ENCODE measurements at places on chromosomes 6 and 20.

DNA sequence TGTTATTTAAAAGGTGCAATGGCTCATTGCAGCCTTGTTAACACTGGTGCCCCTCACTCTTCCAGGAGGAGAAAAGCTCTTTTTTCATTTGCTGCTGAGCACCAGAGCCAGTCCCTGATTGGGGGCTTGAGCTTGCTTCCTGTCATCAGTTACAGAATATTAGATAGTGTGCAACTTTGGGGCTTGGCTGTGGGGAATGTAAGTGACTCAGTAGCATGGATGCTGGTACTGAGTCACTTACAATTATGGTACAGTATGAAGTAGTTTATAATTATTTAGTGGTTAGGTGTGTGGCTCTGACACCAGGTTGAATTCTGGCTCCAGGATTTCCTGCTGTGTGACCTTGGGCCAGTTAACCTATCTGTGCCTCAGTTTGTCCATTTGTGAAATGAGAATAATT, 37.6 kb downstream of the ANKS1A start:
- no peak for DNase-seq

- DNase-seq = no peak
These were observed 7.7 kb downstream of the PMEPA1 start for GRCh38 chr20:57702091-57702490.

DNA sequence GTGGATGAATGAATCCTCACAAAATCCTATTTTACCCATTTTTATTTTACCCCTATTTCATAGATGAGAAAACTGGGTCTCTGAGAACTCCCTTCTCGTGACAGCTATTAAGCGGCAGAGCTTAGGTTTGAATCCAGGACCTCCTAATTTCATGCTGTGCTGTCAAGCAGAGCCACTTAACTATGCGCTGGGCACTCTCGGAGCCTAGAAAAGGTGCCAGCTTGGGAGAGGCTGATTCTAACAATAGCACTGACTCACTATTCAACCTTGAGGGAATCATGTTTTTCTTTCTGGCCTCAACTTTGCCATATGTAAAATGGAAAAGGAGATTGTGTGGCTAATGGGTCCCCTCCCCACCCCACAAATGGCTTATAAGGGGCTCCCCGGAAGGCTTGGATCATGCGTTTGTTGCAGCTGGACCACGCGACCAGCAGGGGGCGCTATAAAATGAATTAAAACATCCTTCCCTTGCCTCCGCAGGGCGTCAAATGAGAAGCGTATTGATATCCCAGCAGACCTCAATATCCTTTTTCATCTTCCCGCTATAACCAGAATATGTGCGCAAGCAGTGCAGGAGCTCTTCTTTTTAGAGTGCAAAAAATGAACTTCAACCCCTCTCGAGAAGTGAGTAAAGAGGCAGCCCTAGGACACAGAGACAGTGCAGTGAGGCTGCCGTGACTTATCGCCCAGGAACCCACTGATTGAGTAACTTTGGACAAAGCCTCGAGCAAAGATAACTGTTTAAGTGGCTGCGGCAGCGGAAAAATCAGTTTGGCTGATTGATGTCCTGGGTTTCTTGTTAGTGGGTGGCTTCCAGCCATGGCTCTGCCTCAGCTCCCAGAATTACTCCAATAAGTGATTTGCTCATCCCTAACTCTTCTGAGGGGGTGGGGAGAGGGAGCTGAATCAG, 12.8 kb upstream of the PDYN start:
- DNase-seq = no peak

DNA sequence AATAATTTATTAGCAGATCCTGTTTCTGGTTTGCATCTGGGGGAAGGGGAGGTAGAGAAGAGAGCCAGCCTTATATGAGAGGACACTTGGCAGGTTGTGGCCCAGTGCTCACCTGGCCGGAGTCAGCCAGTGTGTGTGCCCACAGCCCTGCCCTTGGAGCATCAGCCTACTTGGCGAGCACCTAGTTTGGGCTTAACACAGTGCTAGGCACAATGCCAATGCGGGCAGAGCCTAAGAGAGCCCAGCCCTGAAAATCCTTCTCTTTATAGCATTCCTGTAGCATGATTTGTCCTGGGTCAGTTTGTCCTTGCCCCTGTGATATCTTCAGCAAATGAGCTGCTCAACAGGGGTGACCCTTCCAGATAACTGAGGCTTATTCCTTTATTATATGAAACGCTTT, 73.0 kb downstream of the SLX4IP start:
- DNase-seq = no peak

DNA sequence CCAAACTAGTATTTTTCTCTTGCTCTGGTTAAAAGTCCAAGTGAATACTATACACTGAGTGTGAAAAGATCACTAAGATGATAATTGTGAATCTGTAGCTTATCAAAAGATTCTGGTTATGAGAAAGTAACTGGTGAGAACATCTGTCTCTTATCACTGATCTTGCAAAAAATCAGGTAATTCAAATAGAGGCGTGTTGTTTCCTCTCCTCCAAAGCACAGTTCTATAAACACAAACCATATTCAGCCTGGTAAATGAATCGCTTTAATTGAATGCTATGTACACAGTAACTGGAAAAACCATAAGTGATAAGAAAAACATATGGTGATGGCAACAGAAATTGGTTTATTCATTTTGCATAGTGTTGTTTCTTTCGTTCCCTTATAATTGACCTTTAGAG, 161.0 kb downstream of the RALGAPA2 start:
- no peak for DNase-seq

DNA sequence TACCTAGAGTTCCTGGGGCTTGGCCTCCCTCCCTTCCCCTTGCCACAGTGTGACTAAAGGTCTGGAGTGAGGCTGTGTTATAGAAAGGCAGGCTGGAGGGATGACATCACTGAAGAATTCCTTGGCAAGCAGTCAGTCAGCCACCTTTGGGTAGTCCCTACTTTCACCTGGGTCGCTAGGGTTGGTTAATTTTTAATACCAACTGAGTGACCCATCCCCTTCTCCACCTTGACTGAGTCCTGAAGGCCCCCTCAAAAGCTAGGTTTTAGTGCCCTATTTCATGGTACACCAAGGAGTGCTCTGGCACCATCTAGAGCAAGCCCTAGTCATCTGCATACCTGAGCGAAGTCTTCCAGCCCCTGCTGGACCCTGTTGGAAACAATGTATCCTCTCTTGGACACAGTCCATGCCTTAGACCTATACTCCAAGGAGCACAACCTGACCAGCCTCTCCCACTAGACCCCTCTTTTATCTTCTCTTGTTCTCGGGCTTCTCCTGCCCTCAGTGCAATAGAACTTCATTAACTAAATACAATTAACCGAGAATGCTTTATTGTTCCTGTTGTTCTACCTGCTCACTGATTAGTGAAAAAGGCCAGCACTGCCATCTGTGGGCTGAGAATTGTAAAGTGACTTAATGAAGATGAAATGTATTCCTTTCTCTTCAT, 44.6 kb downstream of the RIN2 start:
- DNase-seq = no peak

GRCh38 chr6:98648211-98648914, 186.0 kb upstream of the POU3F2 start:
- DNase-seq = no peak

DNA sequence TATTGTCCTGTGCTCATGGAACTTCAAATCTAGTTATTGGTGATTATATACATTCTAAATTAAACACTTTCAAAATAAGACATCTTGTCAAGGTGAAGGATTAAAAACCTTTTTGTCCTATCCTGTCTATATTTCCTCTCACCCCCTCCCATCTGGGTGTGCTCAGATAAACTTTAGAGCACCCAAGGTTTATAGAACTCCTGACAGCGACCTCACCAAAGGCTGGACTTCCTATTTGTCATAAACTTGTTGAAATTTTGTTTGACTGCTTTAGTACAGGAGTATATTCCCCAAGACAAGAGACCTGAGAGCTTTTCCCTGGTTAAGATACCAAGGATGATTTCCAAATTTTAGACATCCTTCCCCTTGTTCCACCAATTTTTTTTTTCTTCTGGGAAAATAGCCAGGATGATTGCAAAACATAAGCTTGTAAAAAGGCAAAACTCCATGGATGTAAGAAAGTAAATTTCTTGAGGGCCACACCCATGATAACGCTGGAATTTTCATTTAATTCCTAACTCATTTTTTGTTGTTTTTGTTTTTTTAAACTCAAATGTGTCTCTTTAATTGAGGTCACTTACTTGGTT, 33.0 kb downstream of the CARMIL1 start:
- no peak for DNase-seq

DNA sequence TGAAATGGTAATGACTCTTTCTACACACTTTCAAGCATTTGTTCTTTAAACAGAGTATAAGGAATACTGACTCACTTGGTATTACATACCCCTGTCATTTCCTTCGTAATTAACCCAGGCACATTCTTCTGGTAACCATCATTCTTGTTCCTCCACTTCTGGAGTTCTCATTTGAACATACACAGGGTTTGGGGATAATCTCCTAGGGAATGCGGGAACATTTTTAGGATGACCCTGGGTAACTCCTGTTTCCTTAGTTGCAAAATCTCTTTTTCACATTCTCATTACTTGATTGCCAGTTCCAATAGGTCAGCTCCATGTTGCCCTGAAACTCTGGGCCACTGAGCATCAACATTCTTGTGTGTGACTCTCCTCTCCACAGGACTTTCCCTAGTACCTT, 51.5 kb upstream of the E2F3 start:
- DNase-seq = no peak

DNA sequence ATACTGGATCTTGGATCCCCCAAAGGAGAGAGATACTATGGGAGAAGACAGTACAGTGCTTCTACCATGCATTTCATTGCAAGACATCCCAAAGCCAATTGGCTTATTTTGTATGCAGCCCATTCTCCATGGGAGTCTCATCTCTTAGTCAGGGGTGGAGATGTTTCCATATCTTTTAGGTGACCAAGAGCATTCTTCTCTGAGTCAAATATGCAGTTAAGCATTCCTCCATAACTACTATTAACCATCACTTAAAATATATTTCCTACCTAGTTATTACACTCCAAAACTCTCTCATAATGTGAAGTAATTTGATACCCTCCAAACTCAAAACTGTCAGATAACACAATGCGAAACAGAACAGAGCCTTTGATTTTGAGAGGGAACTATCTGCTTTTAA, 542.6 kb downstream of the HDGFL1 start:
- DNase-seq = no peak

DNA sequence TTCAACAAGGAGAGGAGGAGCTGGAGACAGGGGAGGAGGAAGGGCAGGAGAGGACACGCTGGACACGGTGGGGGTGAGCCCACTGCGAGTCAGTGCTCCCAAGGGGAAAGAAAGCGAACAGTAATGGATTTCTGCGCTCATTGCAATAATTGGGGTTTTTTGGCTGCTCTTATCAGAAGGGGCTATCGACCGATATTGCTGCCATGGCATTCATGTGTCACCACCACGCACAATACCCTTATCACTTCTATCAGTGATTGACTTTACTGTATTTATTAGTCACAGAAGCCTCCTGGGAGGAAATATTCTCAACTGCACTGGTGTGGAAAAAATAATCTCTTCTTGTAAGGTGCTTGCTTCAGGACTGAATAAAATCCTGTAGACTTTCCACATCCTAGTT, 55.8 kb downstream of the CEP43 start:
- DNase-seq = no peak

DNA sequence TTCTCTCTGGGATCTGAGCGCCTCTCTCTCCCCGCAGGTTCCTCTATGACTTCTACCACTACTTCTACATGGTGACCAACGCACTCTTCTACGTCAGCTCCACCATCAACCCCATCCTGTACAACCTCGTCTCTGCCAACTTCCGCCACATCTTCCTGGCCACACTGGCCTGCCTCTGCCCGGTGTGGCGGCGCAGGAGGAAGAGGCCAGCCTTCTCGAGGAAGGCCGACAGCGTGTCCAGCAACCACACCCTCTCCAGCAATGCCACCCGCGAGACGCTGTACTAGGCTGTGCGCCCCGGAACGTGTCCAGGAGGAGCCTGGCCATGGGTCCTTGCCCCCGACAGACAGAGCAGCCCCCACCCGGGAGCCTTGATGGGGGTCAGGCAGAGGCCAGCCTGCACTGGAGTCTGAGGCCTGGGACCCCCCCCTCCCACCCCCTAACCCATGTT, 36.3 kb upstream of the MRGBP start:
- DNase-seq = no peak

- DNase-seq = no peak
These were observed 10.0 kb upstream of the TBX18 start for GRCh38 chr6:84774157-84774984.

DNA sequence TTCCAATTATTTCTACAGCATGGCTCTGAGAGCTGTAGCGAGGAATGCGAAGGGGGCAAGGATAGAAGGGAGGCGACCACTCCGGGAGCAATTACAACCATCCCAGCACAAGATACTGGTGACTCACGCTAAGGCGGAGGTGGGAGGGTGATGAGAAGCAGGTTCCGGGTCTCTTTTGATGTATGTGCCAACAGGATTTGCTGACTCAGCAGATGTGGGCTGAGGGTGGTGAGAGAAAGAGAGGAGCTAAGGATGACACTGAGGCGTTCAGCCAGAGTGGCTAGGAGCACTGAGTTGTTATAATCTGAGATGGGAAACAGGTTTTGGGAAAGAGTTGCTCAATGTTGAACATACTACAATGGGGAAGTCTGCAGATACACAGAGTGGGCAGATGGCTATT, 9.3 kb upstream of the TXNDC5 start:
- peak; percentile 37 for DNase-seq

DNA sequence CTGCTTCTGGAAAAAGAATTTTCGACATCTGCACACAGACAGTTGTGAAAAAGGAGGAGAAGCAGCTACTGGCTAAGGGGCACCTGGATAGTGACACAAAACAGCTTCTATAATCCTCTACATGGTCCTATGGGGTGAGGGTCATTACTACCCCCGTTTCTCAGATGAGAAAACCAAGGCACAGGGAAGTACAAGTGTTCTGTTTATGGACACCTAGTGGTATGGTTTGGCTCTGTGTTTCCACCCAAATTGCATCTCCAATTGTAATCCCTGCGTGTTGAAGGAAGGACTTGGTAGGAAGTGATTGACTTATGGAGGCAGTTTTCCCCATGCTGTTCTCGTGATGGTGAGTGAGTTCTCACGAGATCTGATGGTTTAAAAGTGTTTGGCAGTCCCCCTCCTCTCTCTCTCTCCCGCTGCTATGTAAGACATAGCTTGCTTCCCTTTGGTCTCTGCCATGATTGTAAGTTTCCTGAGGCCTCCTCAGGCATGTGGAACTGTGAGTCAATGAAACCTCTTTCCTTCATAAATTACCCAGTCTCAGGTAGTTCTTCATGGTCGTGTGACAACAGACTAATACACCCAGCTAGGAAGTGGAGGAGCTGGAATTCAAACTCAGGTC, 2.5 kb upstream of the KCNK15 start:
- no peak for DNase-seq

GRCh38 chr6:40256831-40257230, 322.6 kb upstream of the MOCS1 start:
- no peak for DNase-seq

- no peak for DNase-seq
These were observed 18.6 kb upstream of the MCM3 start for GRCh38 chr6:52303178-52303577.

DNA sequence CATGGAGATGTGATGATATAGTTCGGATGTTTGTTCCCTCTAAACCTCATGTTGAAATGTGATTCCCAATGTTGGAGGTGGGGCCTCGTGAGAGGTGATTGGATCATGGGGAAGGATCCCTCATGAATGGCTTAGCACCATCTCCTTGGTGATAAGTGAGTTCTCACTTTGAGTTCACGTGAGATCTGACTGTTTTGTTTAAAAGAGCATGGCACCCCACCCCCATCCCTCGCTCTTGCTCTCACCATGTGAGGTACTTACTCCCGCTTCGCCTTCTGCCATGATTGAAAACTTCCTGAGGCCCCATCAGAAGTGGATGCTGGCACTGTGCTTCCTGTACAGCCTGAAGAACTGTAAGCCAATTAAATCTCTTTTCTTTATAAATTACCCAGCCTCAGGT, 10.9 kb downstream of the SLC32A1 start:
- DNase-seq = no peak

- DNase-seq = no peak
These were observed 9.4 kb downstream of the C6orf58 start for GRCh38 chr6:127586372-127586771.
